ENCODE measurements at places on chromosomes 4 and X. TPM values are rescaled to one million over a fixed set of nuclear protein-coding genes. Genes with fewer than 3 reads are reported as not detected.

PARM1 gene
- 7.8 TPM for total RNA-seq

MAGEA3 gene
- not detected for total RNA-seq

TBX22 gene
- not detected for total RNA-seq

GPC3 gene
- total RNA-seq, result not detected

GPM6B gene
- total RNA-seq, result not detected

CENPU gene
- total RNA-seq, result 3.2 TPM

- no peak for DNase-seq
Measured at GRCh38 chr4:125849869-125850268, 535.1 kb downstream of the FAT4 start.

- peak; percentile 9 for DNase-seq
Measured at GRCh38 chr4:22389240-22389870, 126.5 kb downstream of the ADGRA3 start.

GRCh38 chr4:29153642-29154041 lies 1566.5 kb upstream of the PCDH7 start:
- no peak for DNase-seq

GRCh38 chr4:174241162-174241561 lies 42.3 kb downstream of the FBXO8 start:
- no peak for DNase-seq

DNA sequence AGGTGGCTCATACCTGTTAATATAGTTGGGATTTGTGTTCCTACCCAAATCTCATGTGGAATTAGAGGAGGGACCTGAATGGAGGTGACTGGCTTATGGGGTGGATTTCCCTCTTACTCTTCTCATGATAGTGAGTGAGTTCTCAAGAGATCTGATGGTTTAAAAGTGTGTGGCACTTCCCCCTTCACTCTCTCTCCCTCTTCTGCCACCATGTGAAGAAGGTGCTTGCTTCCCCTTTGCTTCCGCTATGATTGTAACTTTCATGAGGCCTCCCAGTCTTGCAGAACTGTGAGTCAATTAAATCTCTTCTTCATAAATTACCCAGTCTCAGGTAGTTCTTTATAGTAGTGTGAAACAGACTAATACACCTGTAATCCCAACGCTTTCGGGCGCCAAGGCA lies 28.3 kb upstream of the WDR19 start:
- DNase-seq, result no peak

DNA sequence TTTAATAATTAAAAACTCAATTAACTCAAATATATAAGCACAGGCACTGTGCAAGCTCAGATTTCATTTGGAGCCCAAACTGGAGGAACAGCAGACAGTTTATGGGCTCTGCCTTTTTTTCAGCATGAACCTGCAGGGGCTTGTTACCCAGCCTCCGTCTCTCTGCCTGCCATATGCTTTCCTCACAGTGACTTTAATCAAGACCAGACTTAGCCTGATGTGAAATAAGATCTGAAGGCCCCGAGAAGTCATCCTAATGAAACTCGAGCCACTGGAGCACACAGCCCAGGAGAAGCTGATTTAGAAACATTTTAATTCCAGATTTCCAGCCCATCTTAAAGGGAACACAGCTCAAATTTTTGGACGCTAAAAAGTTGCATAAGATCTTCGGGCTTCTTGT lies 55.6 kb downstream of the SPATA18 start:
- DNase-seq, result no peak
